ENCODE measurements at places on chromosomes 11 and 22. TPM values are rescaled to one million over a fixed set of nuclear protein-coding genes. Genes with fewer than 3 reads are reported as not detected.

GRCh38 chr22:17486313-17486712 lies 77.0 kb upstream of the SLC25A18 start:
- no peaks in the 10 kb centered on the region for H3K4me1 ChIP-seq
- H3K27ac ChIP-seq: no peak overlapping the region
- no peaks in the 10 kb centered on the region for H3K36me3 ChIP-seq
- no peak overlapping the region for H3K4me3 ChIP-seq

DNA sequence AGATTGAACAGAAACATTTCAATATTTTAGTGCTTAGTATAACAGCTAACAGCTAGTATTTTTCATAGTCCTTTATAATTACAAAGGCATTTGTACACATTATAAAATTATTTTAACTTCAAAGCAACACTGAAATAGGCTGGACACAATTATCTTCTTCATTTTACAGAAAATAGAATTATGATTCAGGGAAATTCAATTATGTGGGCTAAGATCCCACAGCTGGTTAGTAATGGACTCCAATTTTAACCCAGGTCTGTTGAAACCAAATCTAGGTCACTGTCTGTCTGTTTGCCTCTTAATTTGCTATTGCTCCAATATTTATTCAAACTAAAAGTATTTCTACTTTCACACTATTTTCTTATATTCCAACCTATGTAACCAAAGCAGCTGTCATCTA lies 154.1 kb upstream of the CTSC start:
- H3K27ac ChIP-seq: no peak overlapping the region
- H3K36me3 ChIP-seq: no peaks in the 10 kb centered on the region
- no peak overlapping the region for H3K4me3 ChIP-seq
- peak; percentile 28 for DNase-seq
- H3K4me1 ChIP-seq: no peaks in the 10 kb centered on the region
- H3K27me3 ChIP-seq: no peaks in the 10 kb centered on the region

DNA sequence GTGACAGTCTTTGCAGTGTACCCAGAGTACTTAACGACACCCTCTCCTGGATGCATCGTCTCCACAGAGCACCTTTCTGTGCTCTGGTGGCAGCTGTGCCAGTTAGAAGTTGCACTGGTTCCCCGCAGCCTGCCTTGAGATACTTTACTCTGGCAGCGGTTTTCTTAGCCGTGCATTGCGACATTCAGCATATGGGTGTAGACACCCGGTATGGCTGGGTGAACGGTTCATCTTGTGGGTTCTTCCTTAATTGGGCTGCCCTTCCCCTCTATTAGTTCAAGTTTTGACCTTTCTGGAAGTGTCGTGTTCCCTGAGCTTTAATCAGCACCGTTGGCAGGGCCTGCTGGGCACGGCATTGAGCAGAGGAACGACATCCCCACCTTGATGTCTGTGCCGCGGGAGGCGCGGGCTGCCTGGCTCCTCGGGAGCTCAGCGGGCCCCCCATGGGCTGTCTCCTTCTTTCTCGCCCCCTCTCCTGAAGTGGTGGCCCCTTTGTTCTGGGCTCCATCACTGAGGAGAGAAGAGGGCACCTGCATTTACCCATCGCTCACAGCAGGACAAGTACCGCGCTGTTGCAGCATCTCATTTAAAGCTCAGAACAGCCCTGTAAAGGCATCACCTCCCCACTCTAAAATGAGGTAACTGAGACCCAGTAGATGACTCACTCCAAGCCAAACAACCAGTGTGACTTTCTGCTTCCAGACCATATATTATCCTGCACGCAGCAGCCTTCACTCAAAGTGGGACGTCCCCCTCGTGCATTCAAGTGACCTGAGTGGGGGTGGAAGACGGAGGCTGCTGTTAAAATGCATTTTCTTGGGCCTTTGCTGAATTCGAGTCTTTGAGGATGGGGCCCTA lies 13.3 kb downstream of the FAM83F start:
- H3K4me1 ChIP-seq: no peaks in the 10 kb centered on the region
- H3K27me3 ChIP-seq: peaks cover 5% of the 10 kb centered on the region
- DNase-seq: no peak
- H3K27ac ChIP-seq: no peak overlapping the region

DNA sequence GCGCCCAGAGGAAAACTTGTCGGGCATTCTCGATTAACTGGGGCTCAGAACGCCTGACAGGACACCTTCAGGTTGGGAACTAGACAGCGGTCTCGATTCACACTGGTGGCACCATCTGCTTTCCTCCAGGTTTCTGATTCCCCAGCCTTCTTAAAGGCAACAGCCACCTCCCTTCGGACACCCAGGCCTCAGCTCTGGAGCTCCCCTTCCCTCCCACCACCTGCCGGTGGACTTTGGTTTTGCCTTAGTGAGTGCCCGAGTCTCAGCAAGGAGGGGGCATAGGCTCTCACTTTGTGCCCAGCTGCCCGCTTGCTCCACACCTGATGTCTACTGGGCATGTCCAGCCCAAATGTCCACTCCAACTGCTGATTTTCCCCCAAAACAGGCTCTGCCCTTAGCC lies 110.4 kb upstream of the PARVA start:
- H3K27ac ChIP-seq: no peak overlapping the region
- no peaks in the 10 kb centered on the region for H3K36me3 ChIP-seq
- no peak overlapping the region for H3K4me3 ChIP-seq
- peaks cover 4% of the 10 kb centered on the region for H3K4me1 ChIP-seq
- H3K27me3 ChIP-seq: no peaks in the 10 kb centered on the region

The CRY2 gene
- 44.5 TPM for total RNA-seq

The CRYBB3 gene
- total RNA-seq: not detected

The APOL4 gene
- 8.7 TPM for total RNA-seq
